ENCODE measurements at places on chromosomes 12 and 14. TPM values are rescaled to one million over a fixed set of nuclear protein-coding genes. Genes with fewer than 3 reads are reported as not detected.

The PTPN6 gene
- 7.2 TPM for total RNA-seq

The HDAC7 gene
- 35.9 TPM for total RNA-seq

The TMEM229B gene
- 2.3 TPM for total RNA-seq

The IL23A gene
- total RNA-seq, result not detected

The VRTN gene
- not detected for total RNA-seq

The SSPN gene
- total RNA-seq, result 51.5 TPM

The RFLNA gene
- 0.16 TPM for total RNA-seq

The NKX2-1 gene
- total RNA-seq, result not detected

The KRT6C gene
- not detected for total RNA-seq

The SLCO1A2 gene
- not detected for total RNA-seq

The SIX6 gene
- total RNA-seq, result not detected

The KLRF2 gene
- not detected for total RNA-seq

The ATL1 gene
- 0.89 TPM for total RNA-seq

The TPI1 gene
- 804 TPM for total RNA-seq

The FOXA1 gene
- not detected for total RNA-seq

The TAS2R14 gene
- total RNA-seq, result 0.75 TPM

The TAS2R7 gene
- not detected for total RNA-seq

The LYZ gene
- total RNA-seq, result 39.9 TPM

The ANKRD33 gene
- not detected for total RNA-seq

The CLEC1B gene
- total RNA-seq, result not detected

The LAG3 gene
- total RNA-seq, result 0.22 TPM

The SOAT2 gene
- total RNA-seq, result not detected

The TMCC3 gene
- total RNA-seq, result 1.5 TPM

The KLRC4 gene
- not detected for total RNA-seq

The CLEC4D gene
- not detected for total RNA-seq

The ADGRD1 gene
- total RNA-seq, result 86.1 TPM

The FGF23 gene
- not detected for total RNA-seq

The TAS2R19 gene
- total RNA-seq, result 0.51 TPM

The GPR84 gene
- not detected for total RNA-seq

The NFE2 gene
- 0.40 TPM for total RNA-seq

The PCNX1 gene
- 43.3 TPM for total RNA-seq

The PPP1R3E gene
- total RNA-seq, result 6.7 TPM

The SLC25A47 gene
- total RNA-seq, result not detected

The PLCZ1 gene
- not detected for total RNA-seq

The PRICKLE1 gene
- total RNA-seq, result 14.4 TPM

The SLC17A8 gene
- total RNA-seq, result not detected

The RDH5 gene
- total RNA-seq, result 10.1 TPM

The NUAK1 gene
- 33.6 TPM for total RNA-seq

The PMCH gene
- total RNA-seq, result not detected
